Omental fat pad (tissue), 4 donors: ENCODE measurements at places on chromosomes 1 and 21. TPM values are rescaled to one million over a fixed set of nuclear protein-coding genes. Genes with fewer than 3 reads are reported as not detected.

The FHAD1 gene
- total RNA-seq: not detected

The LIPI gene
- not detected for total RNA-seq

DNA sequence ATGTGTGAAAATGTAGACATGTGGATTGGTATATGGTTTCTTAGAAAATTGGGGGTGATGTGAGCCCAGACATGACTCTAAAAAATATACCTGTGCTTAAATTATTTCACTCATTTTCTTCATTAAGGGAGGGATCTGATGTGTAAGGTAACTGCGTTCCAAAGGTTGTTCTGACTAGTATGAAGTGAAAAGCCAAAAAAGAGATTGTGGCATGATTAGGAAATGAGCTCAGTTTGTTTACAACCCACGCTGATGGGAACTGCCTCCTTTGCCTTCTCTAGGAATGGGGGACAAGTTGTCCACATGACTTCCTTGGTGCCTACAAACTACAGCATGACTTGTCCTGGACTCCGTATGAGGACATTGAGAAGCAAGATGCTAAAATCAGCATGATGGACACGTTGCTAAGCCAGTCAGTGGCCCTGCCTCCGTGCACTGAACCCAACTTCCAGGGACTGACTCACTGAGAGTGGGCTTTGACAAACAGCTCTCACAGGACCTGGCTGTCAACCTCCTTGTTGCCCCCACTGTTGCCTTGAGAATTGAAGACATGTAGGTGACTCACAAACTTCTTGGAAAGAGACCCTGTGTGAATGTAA lies 8.0 kb downstream of the C1orf50 start:
- DNase-seq: no peak

DNA sequence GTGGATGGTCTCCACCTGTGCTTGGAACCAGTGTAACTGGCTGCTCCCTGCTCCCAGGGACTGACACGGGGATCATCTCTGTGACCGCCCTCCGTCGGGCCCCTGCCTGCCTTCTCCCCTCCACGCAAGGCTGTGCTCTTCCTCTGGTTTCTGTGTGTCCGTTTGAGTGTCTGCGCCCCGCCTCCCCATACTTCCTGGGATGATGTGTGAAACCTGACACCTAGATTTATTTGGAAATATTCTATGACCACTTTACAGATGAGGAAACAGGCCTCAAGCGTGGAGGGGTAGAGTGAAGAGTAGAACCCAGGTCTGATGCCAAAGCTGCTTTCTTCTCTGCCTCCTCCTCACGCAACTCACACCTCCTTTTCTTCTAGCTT lies 24.3 kb downstream of the LDLRAP1 start:
- DNase-seq: no peak
